ENCODE measurements at places on chromosomes 4 and X.

DNA sequence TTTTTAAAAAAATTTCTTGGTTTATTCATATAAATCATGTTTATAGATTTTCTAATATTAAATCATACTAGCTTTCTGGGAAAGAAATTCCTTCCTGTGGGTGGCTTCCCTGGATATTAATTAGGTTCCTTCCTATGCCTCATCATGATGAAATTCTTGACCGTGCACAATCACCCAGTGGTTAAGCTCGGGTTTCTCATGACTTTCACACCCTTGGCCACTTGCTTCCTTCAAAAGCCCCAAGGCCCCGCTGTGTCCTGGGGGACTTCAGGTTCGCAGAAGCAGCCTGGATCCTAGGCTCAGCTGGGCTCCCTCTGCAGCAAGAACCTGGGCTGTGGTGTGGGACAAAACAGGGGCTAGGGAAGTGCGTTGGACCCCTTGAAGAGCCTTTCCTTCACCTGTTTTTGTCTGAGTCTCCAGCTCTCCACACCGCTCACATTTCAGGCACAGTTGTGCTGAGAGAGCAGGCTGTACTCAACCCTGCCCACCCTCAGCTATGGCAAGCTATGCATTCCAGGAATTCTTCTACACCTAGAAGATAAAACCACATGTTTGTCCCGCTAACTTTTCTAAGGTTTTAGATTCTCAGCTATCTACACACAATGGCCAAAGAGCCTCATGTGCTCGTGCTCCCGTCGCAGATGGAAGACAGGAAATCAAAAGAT, 48.9 kb upstream of the TMSB15B start:
- DNase-seq, result no peak

DNA sequence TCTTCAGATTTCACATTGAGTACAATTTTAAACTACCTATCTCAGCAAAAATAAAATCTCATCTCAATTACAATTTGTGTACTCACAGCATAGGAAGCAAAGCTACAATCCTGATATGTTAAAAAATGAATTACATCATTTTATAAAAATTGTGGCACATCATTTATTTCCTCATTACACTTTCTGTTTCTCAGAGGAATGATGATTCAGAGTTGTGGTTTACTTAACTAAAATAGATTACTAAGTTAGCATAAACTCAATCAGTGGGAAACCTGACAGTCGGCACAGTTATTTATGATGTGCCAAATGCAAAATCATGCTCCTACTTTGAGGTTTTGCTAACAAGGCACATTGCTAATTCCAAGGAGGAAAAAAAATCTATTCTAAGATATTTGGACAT, 325.0 kb downstream of the FBXO8 start:
- DNase-seq, result no peak

- no peak for DNase-seq
Observed at GRCh38 chr4:59748433-59748832, 1451.7 kb upstream of the ADGRL3 start.

DNA sequence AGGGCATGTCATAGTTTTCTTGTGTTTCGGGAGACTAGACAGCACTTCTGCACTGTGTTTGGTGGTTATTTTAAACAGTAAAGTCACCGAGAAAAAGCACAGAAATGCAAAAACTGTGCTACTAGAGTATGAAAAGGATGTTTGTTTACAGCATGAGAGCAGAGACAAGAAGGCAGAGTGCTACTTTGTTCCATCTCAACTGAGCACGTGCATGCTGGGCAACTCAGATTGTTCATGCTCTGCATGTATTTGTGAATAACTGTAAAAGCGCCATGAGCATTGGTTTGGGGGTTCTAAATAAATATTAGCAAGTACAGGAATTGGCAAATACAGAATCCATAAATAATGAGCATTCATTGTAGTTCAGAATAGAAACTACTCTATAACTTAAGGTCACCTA, 7.4 kb downstream of the EVC start:
- DNase-seq, result no peak
